ENCODE measurements at places on chromosomes 13 and 19.

DNA sequence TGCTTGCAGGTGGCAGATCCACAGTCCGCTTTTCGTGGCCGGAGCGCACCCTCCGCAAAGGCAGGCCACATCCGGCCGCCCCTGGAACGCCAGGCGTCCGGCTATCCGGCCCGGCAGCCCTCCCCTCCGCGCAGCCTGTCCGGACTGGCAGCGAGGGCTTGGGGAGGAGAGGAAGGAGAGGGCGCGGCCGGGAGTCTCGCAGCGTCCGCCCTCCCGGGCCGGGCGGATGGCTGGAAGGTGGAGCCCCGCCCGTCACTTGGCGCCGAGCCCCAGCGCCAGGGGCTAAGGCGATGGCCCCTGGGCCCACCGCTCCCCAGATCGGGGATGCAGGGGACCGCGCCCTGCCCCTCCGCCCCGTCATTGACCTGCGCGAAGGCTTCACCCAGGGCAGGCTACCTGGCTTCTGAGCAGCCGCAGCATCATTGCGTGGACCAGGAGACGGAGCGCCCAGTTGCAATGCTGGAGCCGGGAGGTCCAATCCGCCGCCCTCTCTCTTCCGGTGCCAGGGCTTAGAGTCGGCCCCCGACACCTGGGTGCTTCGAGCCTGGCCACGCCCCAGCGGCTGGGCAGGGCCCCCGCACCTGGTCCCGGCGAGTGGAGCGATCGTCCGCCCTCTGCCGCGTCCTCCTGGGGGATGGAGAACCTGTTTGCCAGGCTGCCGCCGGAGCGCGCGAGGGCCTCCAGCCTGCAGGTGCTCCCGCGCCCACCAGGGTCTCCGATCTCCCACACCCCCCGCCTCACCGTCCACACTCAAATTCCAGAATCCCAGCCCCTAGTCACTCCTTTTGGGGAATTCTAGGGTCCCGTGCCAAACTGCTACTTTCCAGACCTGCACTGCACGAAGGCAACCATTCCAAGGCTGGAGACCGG lies at the start of gene FUT1:
FUT1 (minus strand) TSS at position 146 of the 870 bp plus-strand sequence. CDS start 1,360 bp downstream, outside the sequence.
- peaks cover 31% of the 10 kb centered on the region for H3K27me3 ChIP-seq
- H3K36me3 ChIP-seq = no peaks in the 10 kb centered on the region
- H3K27ac ChIP-seq = peak within 1 kb of the TSS; percentile 26
- H3K4me1 ChIP-seq = peaks cover 13% of the 10 kb centered on the region
- peak; percentile 60 for DNase-seq
- peak within 1 kb of the TSS; percentile 64 for H3K4me3 ChIP-seq

GRCh38 chr19:32824916-32825608 lies 44.5 kb downstream of the SLC7A9 start:
- H3K4me3 ChIP-seq = no peak overlapping the region
- no peaks in the 10 kb centered on the region for H3K36me3 ChIP-seq
- DNase-seq = no peak

DNA sequence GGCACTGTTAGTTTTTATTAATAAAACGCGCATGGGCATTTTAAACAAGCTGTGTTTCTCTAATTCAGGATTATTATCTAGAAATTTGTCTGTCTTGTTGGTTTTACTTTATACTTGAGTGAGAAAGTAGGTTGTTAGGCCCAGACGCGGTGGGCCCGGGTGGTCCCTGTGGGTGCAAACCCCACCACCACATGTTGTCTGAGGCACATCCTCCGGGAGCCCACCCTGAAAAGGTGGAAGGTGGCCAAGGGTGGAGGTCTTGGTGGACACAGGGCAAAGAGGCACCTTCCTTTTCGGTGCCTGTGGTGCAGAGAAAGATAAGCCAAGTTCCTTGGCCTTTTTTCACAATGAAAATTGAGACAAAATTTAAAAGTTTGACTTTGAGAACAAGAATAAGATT lies 16.6 kb downstream of the ATP4B start:
- H3K4me3 ChIP-seq = no peak overlapping the region
- H3K27ac ChIP-seq = no peak overlapping the region
- no peak for DNase-seq
- peaks cover 13% of the 10 kb centered on the region for H3K4me1 ChIP-seq

GRCh38 chr13:30235216-30235615 lies 72.1 kb downstream of the KATNAL1 start:
- H3K36me3 ChIP-seq = peaks cover 10% of the 10 kb centered on the region
- DNase-seq = no peak
- H3K27ac ChIP-seq = no peak overlapping the region
- no peaks in the 10 kb centered on the region for H3K4me1 ChIP-seq

GRCh38 chr19:47511128-47511517 lies 3.7 kb downstream of the NAPA start:
- no peak for DNase-seq
- peaks cover 31% of the 10 kb centered on the region for H3K36me3 ChIP-seq
- H3K4me3 ChIP-seq = no peak overlapping the region
- peaks cover 59% of the 10 kb centered on the region for H3K4me1 ChIP-seq
- no peaks in the 10 kb centered on the region for H3K27me3 ChIP-seq

- DNase-seq = no peak
- H3K4me3 ChIP-seq = no peak overlapping the region
- H3K36me3 ChIP-seq = no peaks in the 10 kb centered on the region
- no peak overlapping the region for H3K27ac ChIP-seq
- H3K4me1 ChIP-seq = peaks cover 9% of the 10 kb centered on the region
These were observed 20.0 kb upstream of the ATP12A start for GRCh38 chr13:24660023-24660741.

DNA sequence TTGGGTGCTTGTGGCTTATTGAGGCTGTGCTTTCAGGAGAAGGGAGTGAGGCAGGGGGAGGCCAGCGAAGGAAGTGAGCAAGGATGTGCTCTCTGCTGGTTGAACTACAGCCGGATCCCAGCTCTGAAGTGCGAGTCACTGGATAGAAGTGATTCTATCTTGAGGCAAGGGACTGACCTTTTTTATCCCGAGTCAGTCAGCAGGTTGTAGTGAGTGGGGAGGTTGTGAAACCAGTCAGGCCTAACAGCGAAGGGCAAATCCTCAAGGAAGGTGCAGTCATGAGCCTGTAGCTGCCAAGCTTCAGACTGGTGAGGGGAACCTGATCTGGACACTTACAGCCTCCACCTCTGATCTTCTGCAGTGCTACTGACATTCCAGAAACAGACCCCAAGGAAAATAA lies 18.6 kb downstream of the SCEL start:
- H3K27me3 ChIP-seq = peaks cover 11% of the 10 kb centered on the region
- DNase-seq = no peak
- H3K27ac ChIP-seq = no peak overlapping the region
- H3K4me3 ChIP-seq = no peak overlapping the region
- no peaks in the 10 kb centered on the region for H3K36me3 ChIP-seq

GRCh38 chr13:43094901-43095300 lies 71.5 kb downstream of the DNAJC15 start:
- H3K4me1 ChIP-seq = peaks cover 23% of the 10 kb centered on the region
- DNase-seq = no peak
- H3K36me3 ChIP-seq = peaks cover 58% of the 10 kb centered on the region

GRCh38 chr13:74306496-74306895 lies 172.3 kb upstream of the KLF12 start:
- no peak overlapping the region for H3K27ac ChIP-seq
- H3K4me1 ChIP-seq = peaks cover 5% of the 10 kb centered on the region
- no peak for DNase-seq
- no peak overlapping the region for H3K4me3 ChIP-seq
- H3K27me3 ChIP-seq = no peaks in the 10 kb centered on the region

- H3K4me1 ChIP-seq = no peaks in the 10 kb centered on the region
- H3K36me3 ChIP-seq = no peaks in the 10 kb centered on the region
- H3K27me3 ChIP-seq = no peaks in the 10 kb centered on the region
- no peak overlapping the region for H3K4me3 ChIP-seq
These were observed 149.8 kb downstream of the DLEU7 start for GRCh38 chr13:50693727-50694126.

DNA sequence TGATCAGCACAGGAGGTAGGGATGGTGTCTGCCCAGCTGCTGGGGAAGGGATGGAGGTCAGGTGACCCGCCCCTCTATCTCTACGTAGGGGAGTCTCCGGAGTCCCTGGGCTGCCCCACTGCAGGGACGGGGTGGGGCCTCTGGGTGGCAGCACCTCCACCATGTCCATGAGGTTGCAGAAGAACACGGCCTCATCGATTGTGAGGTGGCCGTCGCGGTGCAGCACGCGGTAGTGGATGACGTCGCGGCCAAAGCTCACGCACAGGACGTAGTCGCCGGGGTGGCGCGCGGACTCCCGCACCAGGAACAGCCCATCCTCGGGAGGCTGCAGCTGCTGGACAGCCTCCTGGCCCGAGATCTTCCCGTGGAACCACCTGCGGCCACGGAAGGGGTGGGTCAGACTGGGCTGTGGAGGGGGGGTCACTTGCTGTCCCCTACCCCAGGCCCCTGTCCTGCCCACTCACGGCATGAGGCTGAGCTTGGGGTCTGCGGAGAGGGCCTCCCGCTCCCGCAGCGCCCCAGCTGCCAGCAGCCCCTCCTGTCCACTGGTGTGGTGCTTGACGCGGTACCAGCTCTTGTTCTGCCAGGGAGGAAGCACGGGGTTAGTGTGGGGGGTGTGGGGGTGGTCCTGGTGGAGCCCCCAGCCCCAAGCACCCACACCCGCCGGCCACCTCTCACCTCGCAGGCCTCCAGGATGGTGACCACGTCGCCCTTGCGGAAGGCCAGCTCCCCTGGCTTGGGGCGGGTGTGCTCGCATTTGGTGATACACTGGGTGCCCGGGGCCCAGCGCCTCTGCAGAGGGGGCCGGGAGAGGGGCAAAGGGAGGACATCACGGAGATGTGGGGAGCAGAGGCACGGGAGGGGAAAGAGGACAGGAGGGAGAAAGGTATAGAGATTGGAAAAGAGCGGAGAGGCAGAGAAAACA lies 2.3 kb downstream of the MATK start:
- H3K27ac ChIP-seq = no peak overlapping the region
- H3K36me3 ChIP-seq = peaks cover 41% of the 10 kb centered on the region
- peaks cover 2% of the 10 kb centered on the region for H3K27me3 ChIP-seq
- peak overlapping the region; percentile 83 for H3K4me3 ChIP-seq
- DNase-seq = peak; percentile 71
- peaks cover 15% of the 10 kb centered on the region for H3K4me1 ChIP-seq

DNA sequence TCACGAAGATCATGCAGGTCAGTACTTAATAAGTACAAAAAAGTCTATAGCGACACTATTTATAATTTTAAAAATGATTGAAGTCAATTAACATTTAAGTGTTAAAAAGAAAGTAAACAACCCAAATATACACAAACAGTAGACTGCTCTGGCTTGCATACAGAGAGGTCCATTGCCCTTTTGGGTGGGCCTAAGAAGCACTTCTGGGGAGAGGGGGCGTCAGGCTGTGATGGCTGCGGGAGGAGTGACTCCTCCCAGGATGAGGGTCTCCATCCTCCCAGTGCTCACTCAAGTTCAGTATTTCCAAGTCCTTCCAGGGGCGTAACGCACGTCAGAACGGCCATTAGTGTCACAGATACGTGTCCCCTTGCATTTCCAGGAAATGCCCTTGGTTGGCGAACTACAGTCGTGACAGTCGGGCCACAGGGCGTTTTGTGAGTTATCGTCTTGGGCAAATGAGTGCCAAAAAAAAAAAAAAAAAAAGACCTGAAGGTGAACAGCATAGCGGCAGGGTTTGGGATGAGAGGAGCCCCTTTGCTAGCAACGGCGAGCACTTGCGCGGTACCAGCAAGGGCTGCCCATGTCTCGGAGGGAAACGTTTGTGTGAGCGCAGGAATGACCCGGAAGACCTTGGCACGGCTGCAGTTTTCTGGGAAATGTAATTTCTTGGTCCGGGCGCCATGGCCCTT lies at the start of gene SCGB2B2:
SCGB2B2 (minus strand) TSS at position 463 of the 689 bp plus-strand sequence. CDS start 82,596 bp downstream, outside the sequence.
- no peak for DNase-seq
- peaks cover 44% of the 10 kb centered on the region for H3K4me1 ChIP-seq
- H3K27me3 ChIP-seq = peaks cover 10% of the 10 kb centered on the region

GRCh38 chr19:48415395-48415794 lies 21.9 kb downstream of the GRIN2D start:
- H3K27me3 ChIP-seq = peaks cover 19% of the 10 kb centered on the region
- no peak overlapping the region for H3K27ac ChIP-seq
- peak; percentile 75 for DNase-seq
- H3K4me3 ChIP-seq = peak overlapping the region; percentile 70

DNA sequence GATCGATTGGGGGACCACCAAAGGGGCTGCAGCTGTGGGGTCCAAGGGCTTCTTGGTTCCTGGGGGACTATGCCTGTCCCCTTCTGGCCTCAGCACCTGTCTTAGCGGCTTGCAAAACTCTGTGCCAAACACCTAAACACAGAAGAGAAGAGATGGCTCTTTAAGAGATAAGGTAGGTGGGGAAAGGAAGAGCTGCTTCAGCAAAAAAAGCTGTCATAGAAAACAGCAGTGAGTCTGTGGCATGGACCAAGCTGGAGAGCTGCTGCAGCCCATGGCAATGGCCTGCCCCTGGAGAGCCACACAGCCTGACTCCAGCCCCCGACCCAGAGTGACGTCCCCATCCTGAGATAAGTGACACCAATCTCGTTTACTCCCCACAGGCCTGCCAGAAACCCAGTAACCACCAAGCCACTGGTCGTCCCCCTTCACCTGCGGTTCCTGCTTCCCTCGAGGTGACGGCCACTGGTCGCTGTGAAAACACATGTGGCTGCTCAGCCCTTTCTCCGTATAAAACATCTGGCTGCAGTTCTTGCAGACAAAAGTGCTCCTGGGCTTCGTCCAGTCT lies 25.0 kb upstream of the NAPA start:
- peak overlapping the region; percentile 36 for H3K27ac ChIP-seq
- H3K36me3 ChIP-seq = no peaks in the 10 kb centered on the region
- H3K4me3 ChIP-seq = no peak overlapping the region
- no peak for DNase-seq
- peaks cover 22% of the 10 kb centered on the region for H3K4me1 ChIP-seq

DNA sequence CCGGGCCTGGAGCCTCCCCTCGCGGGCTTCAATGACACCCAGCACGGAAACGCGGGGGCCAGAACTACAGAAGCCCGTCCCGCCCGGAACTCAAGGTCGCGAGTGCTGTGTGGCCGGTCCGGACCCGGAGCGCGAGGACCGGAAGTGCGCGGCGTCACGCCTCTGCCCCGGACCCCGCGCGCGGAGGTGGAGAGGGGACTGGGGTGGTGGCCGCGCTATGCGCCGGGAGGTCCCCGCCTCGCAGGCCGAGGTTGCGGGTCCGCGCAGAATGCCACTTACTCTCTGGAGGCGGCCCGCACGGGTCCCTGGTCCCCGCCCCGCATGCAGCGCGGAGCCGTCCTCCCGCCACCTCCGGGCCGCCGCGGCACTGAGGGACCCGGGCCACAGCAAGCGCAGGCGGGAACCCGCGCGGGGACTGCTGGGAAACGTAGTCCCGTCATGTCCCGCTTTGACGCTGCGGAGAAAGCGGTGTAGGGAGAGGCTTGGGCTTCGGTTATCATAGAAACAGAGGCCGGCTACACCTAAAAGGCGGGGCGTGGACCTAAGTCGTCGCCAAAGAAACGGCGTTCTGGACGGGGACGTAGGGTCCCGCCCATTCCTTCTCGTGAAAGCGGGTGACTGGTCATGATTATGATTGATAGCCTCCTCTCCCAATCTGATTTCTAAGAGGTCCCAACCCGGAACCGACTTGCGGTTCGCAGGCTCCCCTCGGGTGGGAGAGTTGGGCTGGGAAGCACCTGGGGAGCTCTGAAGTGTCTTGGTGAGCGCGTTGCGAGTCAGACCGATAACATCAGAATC lies at the start of gene ZNF837:
ZNF837 (minus strand) TSS at position 369 of the 798 bp plus-strand sequence. CDS start 11,698 bp downstream, outside the sequence.
- H3K27ac ChIP-seq = peak within 1 kb of the TSS; percentile 93
- H3K4me3 ChIP-seq = peak within 1 kb of the TSS; percentile 82
- peaks cover 28% of the 10 kb centered on the region for H3K4me1 ChIP-seq
- DNase-seq = peak; percentile 97
- peaks cover 8% of the 10 kb centered on the region for H3K36me3 ChIP-seq
